ENCODE measurements at places on chromosomes 7 and 10.

- no peak for DNase-seq
These were observed 152.4 kb downstream of the DKK1 start for GRCh38 chr10:52466464-52466863.

DNA sequence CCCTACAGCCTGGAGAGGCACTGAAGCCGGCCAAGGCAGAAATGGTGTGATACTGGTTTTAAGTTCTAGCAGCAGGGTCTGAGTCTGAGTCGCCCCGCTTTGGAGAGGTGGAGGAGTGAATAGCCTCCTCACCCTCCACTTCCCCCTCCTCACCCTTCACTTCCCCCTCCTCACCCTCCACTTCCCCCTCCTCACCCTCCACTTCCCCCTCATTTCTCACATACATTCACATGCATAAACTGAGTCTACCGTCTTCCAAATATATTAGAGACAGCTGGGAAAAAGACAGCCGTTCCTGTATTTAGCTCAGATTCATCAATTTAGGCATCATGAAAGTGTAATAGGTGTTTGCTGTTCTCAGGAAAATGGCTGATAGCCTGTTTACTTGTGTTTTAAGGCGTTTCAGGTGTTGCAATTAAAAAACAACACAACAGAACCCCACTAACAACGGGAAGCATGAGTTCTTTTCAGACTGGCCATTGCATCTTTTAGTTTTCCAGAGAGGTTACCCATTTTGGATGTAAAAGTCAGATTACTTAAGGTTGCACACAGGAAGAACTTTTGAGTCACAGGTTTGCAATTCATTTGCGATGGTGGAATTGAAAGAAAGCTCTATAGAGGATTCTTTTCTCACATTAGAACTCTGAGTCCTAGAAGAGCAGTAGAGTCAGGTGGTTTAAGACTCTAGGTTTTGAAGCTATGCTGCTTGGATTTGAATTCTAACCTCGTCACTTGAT is 861 bp downstream of the NRBF2 start:
- DNase-seq, result no peak

GRCh38 chr10:58462863-58463507 is 49.7 kb upstream of the BICC1 start:
- DNase-seq, result no peak

DNA sequence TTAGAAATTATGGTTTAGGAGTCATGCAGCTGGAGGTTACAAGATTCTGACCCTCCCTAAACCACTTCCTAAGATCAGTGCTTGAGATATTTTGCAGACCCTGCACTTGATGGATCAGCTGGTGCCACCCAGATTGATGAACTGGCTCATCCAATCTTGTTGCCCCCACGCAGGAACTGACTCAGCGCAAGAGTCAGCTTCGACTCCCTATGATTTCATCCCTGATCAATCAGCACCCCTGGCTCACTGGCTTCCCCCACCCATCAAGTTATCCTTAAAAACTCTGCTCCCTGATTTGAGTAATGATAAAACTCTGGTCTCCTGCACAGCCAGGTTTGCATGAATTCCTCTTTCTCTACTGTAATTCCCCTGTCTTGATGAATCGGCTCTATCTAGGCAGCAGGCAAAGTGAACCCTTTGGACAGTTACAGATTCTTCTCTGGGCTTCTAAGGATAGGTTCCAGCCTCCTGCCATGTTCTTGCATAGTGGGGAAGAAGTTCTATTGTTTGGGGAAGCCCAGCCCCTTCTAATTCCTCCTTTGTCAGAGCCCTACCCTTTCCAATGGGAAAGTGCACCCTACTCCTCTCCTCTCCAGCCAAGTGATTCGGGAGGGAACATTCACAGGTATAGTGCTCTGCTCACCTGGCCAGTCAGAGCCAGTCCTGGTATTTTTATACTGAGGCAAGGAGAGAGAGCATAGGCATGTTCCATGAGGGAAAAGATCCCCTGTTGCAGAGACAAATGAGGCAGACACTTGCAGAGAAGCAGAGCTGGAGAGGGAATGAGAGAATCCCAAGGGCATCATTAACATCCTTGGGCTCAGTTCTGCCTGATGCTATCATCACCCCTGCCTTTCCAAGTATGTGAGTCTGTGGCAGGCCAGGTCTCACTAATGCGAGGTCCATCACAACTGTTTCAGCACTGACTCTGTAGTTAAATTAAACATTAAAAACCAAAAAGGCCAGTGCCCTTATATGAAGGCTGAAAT is 224.4 kb upstream of the GALNT17 start:
- no peak for DNase-seq

- no peak for DNase-seq
These were observed 287.0 kb downstream of the TCERG1L start for GRCh38 chr10:131024259-131025131.

GRCh38 chr10:30784897-30785605 is 155.5 kb upstream of the LYZL2 start:
- no peak for DNase-seq

- no peak for DNase-seq
These were observed 10.5 kb downstream of the LSM5 start for GRCh38 chr7:32479574-32480200.

DNA sequence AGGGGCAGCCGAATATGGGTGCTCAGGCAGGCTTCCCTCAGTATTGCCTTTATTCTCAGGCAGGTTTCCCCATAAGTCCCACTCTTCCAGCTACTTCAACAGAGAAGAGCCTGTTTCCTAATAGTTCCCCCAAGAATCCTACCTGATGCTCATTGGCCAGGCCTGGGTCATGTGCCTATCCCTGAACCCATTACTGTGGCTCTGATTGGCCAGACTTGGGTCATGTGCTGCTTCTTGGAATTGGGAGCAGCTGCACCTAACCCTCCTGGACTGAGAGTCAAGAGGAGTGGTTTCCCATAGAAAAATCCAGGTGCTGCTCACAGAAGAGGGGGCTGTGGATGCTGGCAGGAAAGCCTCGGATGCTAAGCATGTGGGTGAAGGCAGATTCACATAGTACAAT is 21.7 kb downstream of the OPALIN start:
- no peak for DNase-seq

- DNase-seq, result no peak
These were observed 187.0 kb upstream of the SLC26A5 start for GRCh38 chr7:103632972-103633371.

DNA sequence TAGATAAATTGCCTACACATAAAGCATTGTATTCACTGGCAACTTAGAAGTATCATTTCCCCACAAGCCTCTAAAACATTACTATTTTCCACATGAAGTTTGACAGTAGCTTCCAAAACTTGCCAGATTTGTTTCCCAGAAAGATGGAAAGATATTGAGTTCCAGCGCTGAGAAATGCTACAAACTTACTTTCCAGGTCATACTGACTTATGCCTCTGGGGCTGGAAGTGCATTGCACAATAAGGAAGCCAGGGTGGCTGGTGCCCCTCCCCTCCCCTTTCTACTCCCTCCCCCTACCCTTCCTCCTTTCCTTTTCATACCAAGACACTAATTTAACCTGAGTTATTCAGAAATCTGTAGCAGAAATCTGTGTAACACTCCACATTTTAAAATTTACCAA is 212.6 kb downstream of the WDR37 start:
- DNase-seq, result no peak

Measured in stimulated activated CD4-positive, alpha-beta T cell treated with anti-CD3 and anti-CD28 coated beads, TNF-alpha, amount 100 ng/mL, for 48 hours (primary cell).